ENCODE measurements at places on chromosomes 7 and 10. TPM values are rescaled to one million over a fixed set of nuclear protein-coding genes. Genes with fewer than 3 reads are reported as not detected.

The OAT gene
- polyA plus RNA-seq, result 129 TPM

The SERPINE1 gene
- 0.12 TPM for polyA plus RNA-seq

The MMD2 gene
- 0.42 TPM for polyA plus RNA-seq

The GLI3 gene
- polyA plus RNA-seq, result 0.48 TPM

The HECW1 gene
- 13.8 TPM for polyA plus RNA-seq

The TAF6 gene
- polyA plus RNA-seq, result 23.4 TPM

The AHR gene
- 3.2 TPM for polyA plus RNA-seq

The OR9A2 gene
- not detected for polyA plus RNA-seq

The GRM3 gene
- polyA plus RNA-seq, result 15.9 TPM

The ASZ1 gene
- polyA plus RNA-seq, result not detected

The SNX10 gene
- 25.6 TPM for polyA plus RNA-seq

The STAG3 gene
- not detected for polyA plus RNA-seq

The DENND2A gene
- polyA plus RNA-seq, result 21.7 TPM

The CLEC2L gene
- 17.8 TPM for polyA plus RNA-seq

The NACAD gene
- 8.5 TPM for polyA plus RNA-seq

The SUN3 gene
- not detected for polyA plus RNA-seq

The ZNF716 gene
- not detected for polyA plus RNA-seq

The NUTM2A gene
- polyA plus RNA-seq, result 3.0 TPM

The TRAPPC14 gene
- polyA plus RNA-seq, result 43.5 TPM

The CAMK1D gene
- polyA plus RNA-seq, result 18.6 TPM

The ZNF273 gene
- 19.4 TPM for polyA plus RNA-seq

The TAS2R4 gene
- 2.3 TPM for polyA plus RNA-seq

The PRSS1 gene
- polyA plus RNA-seq, result not detected

The FXYD4 gene
- polyA plus RNA-seq, result not detected

The PROSER2 gene
- 0.20 TPM for polyA plus RNA-seq

The OR2A42 gene
- polyA plus RNA-seq, result not detected

The AP5Z1 gene
- polyA plus RNA-seq, result 44.4 TPM

The SEMA3A gene
- 20.7 TPM for polyA plus RNA-seq

The OPN1SW gene
- polyA plus RNA-seq, result 1.9 TPM

The CTTNBP2 gene
- polyA plus RNA-seq, result 53.5 TPM

The PTPN20 gene
- not detected for polyA plus RNA-seq

The OR2A12 gene
- not detected for polyA plus RNA-seq

The LRRC4 gene
- polyA plus RNA-seq, result 15.8 TPM

The CREB3L2 gene
- polyA plus RNA-seq, result 1.5 TPM

The PPP1R9A gene
- 54.1 TPM for polyA plus RNA-seq

The HUS1 gene
- 30.4 TPM for polyA plus RNA-seq

The PAXIP1 gene
- polyA plus RNA-seq, result 14.4 TPM

The TAS2R3 gene
- polyA plus RNA-seq, result not detected

The PNLIPRP1 gene
- not detected for polyA plus RNA-seq

The MORN4 gene
- 64.7 TPM for polyA plus RNA-seq
